ENCODE measurements at places on chromosomes 13 and 19. TPM values are rescaled to one million over a fixed set of nuclear protein-coding genes. Genes with fewer than 3 reads are reported as not detected.

Gene CADM4
- total RNA-seq, result 1.6 TPM

Gene A1BG
- 31.5 TPM for total RNA-seq

Gene YJEFN3
- 4.5 TPM for total RNA-seq

Gene PEAK3
- total RNA-seq, result 0.16 TPM

Gene RFXAP
- 2.1 TPM for total RNA-seq

Gene CCDC159
- 3.5 TPM for total RNA-seq

Gene ZNF14
- total RNA-seq, result 5.4 TPM

Gene NKPD1
- total RNA-seq, result 0.10 TPM

Gene CYP2S1
- total RNA-seq, result not detected

Gene ZNF681
- 1.2 TPM for total RNA-seq

Measured in myocyte (in vitro differentiated cells).